CD4-positive, alpha-beta T cell treated with Interleukin-17A for 4 hours (primary cell): ENCODE measurements at places on chromosomes 12 and 14.
A peak's percentile ranks its signal among the peaks of the same experiment; 100 is the strongest.

DNA sequence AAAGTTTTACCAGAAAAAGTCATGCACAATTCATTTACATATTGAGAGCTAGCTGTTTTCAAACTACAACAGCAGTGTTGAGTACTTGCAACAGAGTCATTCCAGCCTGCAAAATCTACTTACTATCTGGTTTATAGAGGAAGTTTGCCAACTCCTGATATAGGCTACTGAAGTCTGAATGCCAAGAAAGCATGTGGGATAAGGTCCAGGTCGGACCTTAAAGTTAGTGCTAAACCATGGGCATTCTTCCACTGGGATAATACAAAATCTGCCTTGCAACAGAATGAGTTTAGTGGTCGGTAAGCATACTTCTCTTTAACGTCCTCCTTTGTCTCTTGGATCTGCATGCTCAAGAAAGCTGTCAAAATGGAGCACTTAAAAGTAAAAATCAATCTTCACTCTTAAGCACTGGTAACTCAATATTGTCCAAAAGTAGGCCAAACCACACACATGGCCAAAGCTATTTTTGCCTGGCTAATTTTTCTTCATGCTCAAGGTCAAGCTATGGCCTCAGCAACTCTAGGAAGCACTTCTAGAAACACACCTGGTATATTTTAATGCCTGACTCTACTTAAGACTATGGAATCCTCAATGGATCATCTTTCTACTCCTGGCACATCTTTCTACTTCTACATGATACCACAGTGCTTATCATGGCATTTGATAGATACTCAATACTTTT, 364.9 kb upstream of the KITLG start:
- DNase-seq = no peak

GRCh38 chr12:85280165-85280983, at the start of gene ALX1:
ALX1 (plus strand) TSS chr12:85280220; CDS start chr12:85280262, 42 bp downstream.
- no peak for DNase-seq

GRCh38 chr14:34640826-34641225, 10.9 kb upstream of the SNX6 start:
- no peak for DNase-seq

GRCh38 chr12:64796205-64796845, 28.1 kb upstream of the TBC1D30 start:
- DNase-seq = peak; percentile 72

DNA sequence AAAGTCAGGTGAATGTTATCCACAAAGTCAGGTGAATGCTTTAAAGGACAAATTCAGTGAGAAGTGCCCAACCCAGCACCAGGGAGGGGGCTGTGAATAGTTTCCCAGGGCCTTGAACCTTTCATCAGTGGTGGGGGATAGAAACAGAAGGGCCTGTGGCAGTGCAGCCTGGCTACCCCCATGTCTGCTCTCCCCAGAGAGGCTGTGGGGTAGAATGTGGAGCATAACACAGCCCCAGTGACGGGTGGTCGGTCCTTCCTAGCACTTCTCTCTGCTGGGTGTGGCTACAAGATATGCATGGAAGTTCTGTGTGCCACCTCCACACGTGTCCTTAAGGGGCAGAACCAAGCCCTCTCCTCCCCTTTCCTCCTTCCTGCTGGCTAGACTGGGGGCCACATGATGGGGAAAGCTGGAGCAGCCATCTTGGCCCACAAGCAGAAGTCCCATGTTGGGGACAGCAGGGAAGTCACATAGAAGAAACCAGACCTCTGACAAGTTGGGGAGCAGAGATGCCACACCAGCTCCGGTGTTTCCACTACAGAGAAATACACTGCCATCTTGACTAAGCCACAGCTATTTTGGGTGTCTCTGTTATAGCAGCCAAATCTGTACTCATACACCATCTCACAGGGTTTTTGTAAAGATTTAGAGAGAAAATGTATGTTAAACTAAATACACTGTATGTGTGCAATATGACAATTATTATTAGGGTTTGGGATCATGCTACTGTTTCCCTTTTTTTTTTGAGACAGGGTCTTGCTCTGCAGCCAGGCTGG, 17.0 kb downstream of the RITA1 start:
- no peak for DNase-seq

DNA sequence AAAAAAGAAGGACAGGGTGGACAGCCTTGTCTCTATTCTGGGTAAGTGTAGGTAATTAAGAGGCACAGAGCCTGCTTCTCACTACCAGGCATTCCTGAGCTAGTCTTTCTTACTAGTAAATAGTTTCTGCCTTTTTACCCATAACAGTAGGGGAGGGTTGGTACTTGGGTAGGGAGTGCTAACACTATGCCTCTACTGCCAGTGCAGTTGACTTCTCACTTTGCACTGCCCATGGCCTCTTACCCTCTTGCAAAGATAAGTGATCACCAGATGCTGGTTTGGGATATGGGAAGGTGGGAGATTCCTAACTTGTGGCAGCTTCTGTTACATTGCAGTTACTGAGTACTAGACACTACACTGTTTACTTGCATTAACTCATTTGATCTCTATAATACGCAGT, 11.6 kb downstream of the AHSA1 start:
- no peak for DNase-seq

DNA sequence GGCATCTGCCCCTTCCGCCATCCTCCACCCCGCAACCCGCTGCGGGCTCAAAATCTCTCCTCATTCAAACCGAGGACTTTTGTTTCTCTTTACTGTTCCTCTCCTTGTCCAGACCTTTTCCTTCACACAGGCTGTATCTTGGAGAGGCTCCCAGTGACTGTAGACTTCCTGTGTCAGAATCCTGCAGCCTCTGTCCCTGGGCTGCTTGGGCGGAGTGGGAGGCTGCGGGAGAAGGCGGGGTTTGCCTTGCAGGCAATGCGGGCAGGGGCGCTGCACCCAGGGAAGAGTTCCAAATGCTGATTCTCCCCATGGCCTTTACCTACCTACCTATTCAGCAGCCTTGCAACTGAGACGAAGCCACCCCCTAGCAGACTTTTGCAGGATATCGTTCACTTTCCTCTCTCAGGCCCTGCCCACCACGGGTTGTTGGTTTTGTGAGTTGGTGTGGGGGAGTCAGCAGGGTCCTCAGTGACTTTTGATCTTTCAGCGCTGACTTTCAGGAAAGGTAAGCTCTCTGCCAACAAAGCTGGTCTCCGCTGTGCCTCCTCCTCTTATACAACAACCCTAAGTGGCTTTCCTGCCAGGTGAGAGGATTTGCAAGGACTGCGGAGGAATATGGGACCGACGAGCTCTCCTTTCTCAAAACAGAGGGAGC, 79.0 kb upstream of the KCNA1 start:
- DNase-seq = no peak

DNA sequence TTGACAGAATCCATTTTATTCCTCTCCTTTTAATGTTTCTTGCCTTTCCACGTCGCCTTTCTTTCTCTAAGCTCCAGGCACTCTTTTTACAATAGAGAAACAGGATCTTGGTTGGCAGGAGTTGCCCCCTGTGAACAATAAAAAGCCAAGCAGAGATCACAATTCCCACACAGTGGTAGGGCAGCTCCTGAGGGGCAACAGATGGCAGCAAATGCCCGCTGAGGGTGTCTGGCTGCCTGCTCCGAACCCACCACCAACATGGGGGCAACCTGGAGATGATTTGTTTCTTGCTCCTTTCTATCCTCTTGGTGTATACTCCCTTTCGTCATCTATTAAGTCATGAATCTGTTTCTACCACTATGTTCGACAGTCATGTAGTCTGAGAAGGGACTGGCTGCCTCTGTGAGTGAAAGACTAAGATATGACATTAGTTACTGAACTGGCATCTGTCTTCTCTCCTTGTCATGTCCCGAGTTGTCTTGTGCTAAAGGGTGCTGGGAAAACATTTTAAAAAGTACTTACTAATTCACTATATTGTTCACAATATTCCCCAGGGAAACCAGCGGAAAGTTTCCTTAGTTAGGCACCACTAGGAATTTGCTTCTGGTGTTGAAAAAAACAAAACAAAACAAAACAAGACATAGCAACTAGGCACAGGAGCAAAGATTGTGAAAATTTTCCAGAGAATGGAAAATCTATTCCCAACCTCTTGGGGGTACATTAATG, 170.1 kb downstream of the STXBP6 start:
- DNase-seq = no peak

DNA sequence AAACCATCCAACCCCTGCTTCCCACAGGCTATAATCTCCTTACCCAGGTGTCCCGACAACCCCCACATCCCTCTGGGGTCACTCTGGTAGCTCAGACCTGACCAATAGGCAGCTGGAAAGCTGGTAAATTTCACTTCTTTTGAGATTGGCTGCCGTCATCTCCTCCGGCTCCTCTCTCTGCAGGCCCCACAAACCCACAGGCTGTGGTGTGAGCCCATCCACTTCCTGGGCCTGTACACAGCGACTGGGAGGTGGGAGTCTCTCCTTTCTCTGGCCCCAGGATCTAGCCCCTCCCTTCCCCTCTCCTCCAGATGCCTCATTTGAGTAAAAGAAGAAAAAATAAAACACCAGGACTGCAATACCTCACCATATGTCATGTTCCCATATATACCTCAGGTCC, 709 bp downstream of the INHBC start:
- no peak for DNase-seq

DNA sequence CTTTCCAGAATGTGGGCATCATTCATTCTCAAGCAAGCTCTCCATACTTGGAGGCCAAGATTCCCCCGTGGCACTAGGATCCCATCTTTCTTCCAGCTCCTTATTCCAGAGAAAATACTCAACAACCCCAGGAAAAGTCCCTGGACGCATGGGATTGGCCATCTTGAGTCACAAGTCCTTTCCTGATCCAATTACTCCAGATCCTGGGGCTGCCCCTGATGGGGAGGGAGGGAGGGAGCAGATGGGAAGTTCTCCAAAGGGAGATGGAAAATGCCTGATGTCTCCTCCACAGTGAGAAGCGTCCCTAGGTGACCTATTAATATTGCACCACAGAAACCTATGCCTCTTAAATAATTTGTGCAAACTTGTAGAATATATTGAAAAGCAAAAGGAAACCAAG, 12.4 kb upstream of the KCNK13 start:
- no peak for DNase-seq
